Uterus (tissue), 4 donors: ENCODE measurements at places on chromosomes 13 and 19. TPM values are rescaled to one million over a fixed set of nuclear protein-coding genes. Genes with fewer than 3 reads are reported as not detected.
A peak's percentile ranks its signal among the peaks of the same experiment; 100 is the strongest.

GRCh38 chr19:18419699-18420460 lies 682 bp downstream of the SSBP4 start:
- peak; percentile 59 for DNase-seq

DNA sequence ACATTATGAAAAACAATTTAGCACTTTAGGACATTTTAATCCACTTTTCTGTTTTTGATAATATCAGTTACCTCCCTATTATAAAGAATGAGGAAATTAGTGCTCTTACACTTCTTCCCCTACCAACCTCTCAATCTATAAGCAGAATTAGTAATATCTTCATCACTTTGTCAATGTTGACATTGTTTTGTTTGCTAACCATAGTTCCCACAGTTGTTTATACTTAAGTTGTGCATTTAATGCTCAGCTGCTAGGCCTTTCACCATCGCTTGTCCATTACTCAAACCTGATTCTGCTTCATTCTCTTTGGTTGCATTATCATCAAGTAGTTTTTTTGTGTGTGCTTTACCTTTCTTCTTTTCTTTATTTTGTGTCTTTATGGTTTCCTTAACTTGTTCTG lies 132.1 kb downstream of the CDK8 start:
- no peak for DNase-seq

- no peak for DNase-seq
Observed at GRCh38 chr19:9289231-9289884, 20.3 kb downstream of the ZNF699 start.

DNA sequence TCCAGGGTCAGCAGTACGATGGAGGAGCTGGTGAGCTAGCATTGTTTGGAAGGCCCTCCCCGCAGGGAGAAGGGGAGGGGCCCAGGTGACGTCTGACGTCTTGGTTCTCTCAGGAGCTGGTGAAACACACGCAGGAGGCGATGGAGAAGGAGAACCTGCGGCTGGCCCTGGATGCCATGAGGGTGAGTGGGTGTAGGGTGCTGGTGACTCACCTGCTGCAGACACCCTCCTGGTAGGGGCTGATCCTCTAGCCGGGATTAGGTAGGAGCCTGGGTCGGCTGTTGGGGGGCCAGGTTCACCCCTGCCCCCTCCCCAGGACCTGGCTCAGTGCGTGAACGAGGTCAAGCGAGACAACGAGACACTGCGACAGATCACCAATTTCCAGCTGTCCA lies 55.8 kb downstream of the VAV1 start:
- no peak for DNase-seq

GRCh38 chr13:46354156-46355087 lies 32.6 kb downstream of the RUBCNL start:
- DNase-seq = no peak

- DNase-seq = no peak
Observed at GRCh38 chr19:16062789-16063188, 13.5 kb upstream of the TPM4 start.

DNA sequence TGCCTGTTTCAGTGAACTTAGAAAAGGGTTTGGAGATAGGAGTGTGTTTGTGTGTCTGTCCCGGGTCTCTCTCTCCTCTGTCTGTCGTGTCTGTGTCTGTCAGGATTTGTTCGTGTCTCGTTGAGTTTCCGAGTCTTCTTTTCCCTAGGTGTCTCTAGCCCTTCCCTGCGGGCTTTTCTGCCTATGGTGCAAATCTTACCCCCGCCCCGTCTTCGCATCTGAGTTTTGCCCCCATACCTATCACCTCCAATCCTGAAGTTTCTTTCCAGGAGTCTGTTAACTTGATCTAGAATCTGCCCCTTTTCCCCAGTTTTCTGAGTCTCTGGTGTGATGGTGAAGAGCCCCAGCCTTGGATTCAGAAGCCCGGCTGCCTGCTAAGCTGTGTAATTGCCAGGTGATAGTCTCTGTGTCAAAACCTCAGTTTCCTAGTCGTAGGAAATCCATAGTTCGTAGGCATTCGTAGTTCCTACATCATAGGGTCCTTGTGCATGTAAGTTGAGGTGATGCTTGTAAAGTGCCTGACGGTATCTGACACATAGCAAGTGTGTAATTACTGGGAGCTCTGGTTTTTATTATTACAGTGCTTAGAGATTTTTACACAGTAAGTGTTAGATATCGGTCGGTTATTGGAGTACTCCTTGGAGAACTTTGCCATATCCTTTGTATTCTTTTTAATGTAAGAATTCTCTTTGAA lies 782 bp downstream of the EPN1 start:
- DNase-seq = no peak

GRCh38 chr13:92825938-92826596 lies 400.5 kb upstream of the GPC6 start:
- no peak for DNase-seq

DNA sequence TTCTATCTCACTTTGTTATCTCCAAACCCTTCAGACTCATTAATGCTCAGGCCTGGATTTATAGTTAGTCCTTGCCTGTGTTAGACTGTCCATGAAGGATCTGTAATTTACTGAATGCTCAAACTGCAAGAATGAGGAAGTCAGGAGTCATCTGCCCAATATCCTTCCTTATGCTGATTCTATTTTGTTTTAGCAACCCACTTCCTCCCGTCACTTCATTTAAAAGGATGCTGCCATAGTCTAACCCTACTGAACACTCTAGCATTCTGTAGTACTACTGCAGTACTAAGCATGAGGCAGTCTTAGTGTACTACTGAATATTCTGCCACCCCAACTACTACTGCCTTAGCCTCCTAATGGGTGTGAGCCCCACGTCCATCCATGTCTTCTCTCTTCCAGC lies 1.5 kb downstream of the FCAR start:
- DNase-seq = no peak

GRCh38 chr19:5470264-5470671 lies 15.1 kb downstream of the ZNRF4 start:
- no peak for DNase-seq

GRCh38 chr19:2573916-2574315 lies 98.0 kb downstream of the GADD45B start:
- DNase-seq = no peak

Gene ZNF419
- 2.6 TPM for total RNA-seq

Gene NLRP11
- not detected for total RNA-seq

Gene CDX2
- 0.29 TPM for total RNA-seq

Gene KLK3
- total RNA-seq = not detected
